Activated T-cell treated with anti-CD3 and anti-CD28 coated beads for 4 hours (primary cell): ENCODE measurements at places on chromosomes 5 and 9.
A peak's percentile ranks its signal among the peaks of the same experiment; 100 is the strongest.

- no peak for DNase-seq
Observed at GRCh38 chr5:179258001-179258921, 87.0 kb downstream of the ADAMTS2 start.

- peak; percentile 25 for DNase-seq
Observed at GRCh38 chr9:99822109-99822805, 572 bp downstream of the NR4A3 start.

- no peak for DNase-seq
Observed at GRCh38 chr5:59169081-59169767, 586.3 kb downstream of the RAB3C start.

DNA sequence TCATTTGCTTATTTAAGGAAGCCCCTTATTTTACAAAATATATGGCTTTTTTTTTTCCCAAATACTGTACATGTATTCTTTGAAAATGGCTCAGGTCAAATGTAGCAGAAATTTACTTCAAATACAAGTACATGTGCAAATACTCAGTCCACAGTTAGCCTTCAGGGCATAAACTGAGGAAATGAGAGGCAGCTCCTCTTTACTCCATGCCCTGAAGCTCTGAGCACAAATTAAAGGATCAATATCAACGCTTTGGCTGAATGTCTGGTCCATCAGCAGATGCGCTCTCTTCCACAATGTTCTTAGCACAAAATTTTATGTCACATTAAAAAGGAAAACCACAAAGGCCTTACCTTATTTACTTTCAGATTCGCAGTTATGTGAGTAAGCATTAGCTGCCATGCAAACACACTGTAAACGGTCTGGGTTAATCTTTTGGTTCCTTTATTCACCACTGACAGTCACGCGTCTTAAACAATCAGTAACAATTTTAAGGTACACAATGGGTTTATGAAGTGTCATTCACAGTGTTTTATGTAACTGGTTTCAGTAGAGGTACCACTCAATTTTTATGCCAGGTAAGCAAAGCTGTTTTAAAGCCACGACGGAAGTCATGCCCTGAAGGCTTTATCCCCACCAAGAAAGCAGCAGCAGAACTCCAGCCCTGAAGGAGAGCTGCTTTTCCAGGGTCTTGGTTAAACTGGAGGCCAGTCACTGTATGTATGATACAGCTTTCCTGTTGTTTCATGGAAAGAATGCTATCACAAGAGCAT lies 103.4 kb downstream of the OTULIN start:
- DNase-seq = no peak

- no peak for DNase-seq
Observed at GRCh38 chr5:64587370-64587769, 81.6 kb downstream of the RGS7BP start.
